Stimulated activated CD8-positive, alpha-beta memory T cell treated with anti-CD3 and anti-CD28 coated beads, Interleukin-15, amount 100 ng/mL, for 48 hours (primary cell): ENCODE measurements at places on chromosomes 7 and 10.

- no peak for DNase-seq
Measured at GRCh38 chr10:91589015-91589657, 43.7 kb downstream of the PPP1R3C start.

- no peak for DNase-seq
Measured at GRCh38 chr10:33252794-33253203, 81.7 kb downstream of the NRP1 start.

DNA sequence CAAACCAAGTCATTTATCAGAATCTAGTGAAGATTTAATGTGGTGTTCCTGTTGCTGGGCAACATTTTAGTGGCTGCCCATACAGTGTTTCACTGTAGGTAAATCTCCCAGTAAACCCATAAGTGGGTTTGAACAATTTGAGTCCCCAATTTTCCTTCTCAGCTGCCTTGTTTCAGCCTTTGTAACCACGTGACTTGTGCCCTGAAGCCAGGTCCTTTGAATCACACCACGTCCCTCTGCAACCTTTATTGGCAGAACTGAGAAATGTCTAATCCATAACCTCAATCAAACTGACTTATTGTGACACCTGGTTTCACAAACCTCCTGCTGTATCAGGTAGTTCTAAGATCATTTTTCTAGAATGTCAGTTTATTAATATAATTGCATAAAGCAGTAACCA is 30.1 kb downstream of the SND1 start:
- no peak for DNase-seq

DNA sequence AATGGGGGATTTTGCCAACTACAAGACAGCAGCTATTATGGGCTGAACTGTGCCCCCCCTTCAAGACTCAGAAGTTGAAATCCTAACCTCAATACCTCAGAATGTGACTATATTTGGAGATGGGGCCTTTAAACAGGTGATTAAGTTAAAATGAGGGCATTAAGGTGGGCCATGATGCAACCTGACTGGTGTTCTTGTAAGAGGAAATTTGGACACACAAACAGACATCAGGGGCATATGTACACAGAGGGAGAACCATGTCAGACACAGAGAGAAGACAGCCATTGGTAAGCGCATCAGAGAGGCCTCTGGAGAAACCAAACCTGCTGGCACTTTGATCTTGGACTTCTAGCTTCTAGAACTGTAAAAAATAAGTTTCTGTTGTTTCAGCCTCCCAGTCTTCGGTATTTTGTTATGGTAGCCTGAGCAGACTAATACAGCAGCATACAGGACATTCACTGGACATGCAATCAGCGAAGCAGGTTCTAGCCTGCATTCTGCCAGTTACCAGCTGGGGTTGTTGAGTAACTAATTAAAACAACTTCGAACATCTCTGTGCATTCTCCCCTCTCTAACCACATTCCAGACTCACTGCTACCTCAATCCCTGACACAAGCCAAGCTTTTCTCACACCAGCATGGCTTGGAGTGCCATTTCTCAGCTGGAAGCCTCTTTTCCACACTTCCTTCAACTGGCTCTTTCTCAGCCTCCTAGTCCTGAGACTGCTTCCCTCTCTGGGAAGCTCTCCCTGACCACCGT is 141.4 kb downstream of the DOCK4 start:
- no peak for DNase-seq

DNA sequence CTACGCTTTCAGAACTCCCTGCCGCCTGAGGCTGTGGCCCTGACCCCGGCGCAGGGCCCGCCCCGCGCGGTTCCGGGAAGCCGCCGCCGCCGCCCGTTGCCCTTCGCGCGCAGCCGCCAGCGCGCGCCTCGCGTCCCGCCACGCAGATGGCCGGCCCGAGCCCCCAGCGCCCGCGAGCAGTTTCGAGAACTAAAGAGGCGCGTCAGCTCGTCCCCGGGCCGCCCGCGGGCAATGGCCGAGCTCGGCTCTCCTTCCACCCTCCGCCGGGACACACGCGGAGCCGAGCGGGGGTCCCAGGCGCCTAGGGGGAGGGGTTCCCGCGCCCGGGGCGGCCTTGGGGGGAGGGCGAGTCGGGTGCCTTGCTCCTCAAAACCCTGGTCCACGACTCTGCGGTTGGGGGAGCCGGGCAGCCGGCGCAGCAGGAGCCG is 1.8 kb downstream of the HNRNPF start:
- DNase-seq: no peak

DNA sequence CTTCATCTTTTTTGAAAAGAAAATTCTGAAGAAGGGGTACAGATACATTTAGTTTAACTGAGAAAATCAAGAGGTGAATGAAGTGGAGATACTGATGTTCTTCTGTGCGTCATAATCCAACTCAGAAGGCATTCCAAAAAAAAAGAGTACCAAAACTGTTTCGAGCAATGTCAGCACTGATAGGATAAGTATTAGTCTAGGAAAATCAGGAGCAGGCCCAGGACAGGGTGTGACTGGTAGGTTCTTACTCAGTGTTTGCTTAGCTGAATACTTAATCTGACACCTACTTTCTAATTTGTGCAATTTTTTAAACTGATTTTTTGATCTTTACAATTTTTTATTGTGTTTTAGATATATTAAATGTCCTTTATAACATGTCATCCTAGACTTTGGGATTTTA is 4.3 kb downstream of the BZW2 start:
- no peak for DNase-seq

GRCh38 chr7:130875265-130875741 is 141.3 kb upstream of the KLF14 start:
- no peak for DNase-seq

- no peak for DNase-seq
Measured at GRCh38 chr7:105202616-105203015, 186.1 kb downstream of the SRPK2 start.

GRCh38 chr10:12564173-12564572 is 214.8 kb downstream of the CAMK1D start:
- DNase-seq: no peak

DNA sequence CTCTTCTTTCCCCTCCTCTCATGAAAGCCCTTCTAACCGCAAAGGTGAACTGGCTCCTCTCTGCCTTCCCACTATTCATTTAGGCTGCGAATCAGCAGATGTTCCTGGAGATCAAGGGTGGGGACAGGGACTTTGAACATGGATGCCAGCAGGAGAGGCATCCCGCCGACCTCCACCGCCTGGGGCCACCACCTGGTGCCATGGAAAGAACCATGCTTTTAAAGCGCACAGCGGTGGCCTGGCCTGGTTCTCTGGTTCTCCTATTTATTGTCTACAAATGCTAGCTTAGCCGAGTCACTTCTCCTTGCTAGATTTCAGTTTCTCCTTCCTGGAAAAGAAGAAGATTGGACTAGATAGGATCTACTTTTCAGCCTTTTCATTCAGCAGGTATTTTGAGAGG is 43.2 kb upstream of the KCNMA1 start:
- no peak for DNase-seq

GRCh38 chr10:77120666-77121376 is 516.8 kb downstream of the KCNMA1 start:
- DNase-seq: no peak

DNA sequence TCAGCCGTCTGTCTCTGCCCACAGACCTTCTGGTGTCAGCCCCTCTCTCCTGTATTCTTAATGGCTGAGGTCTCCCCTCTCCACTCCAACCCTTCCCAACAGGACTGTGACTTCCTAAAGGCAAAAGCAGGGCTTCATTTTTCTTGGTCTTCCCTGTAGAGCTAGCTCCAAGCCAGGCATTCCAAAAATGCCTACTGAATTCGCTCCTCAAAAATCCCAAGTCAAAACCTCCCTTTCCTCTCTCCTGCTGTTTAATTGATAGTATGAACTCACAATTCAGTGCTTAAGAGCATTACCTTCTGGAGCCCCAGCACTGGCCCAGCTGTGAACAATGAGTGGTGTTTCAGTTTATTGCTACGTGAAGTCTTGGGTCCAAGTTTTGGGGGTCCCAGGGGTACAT is 628.4 kb downstream of the PARD3 start:
- no peak for DNase-seq

DNA sequence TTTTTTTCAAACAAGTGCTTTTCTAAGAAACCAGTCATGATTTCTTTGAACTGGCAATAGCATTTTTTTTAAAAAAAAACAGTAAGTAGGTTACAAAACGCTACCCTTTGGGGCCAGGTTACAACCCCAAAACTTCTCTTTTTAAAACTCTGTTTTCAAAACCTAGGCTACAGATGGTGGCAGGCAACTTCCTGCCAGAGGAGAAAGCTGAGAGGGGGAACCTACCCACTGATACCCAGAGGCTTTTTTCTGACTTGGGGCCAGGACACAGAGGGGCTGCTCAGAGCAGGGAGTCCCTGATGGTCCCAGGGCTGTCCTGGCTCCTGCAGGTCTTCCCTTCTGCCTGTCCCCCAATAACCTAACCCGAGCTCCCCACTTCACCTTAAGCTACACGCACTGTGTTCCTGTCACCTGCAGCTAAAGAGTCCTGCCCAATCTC is 6.9 kb downstream of the STN1 start:
- DNase-seq: no peak

DNA sequence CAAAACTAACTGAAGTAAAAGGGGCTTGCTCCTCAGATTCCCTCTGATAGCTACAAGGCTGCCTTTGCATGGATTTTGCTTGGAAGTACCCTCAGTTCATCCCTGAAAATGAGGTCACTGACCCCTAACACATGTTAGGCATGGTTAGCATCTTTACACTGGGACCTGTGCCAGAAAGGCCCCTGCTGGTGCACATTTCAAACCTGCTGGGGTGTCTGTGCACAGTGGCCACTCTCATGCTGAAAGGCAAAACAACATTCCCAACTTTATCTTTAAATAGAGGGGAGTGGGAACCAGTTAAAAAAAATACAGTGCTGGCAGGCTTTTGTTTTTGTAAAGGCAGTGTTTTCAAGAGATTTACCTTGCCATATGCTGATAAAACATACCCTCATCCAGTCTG is 99.1 kb downstream of the ANK3 start:
- DNase-seq: no peak
